Activated CD4-positive, CD25-positive, alpha-beta regulatory T cell (primary cell): ENCODE measurements at places on chromosomes 7 and 10.

DNA sequence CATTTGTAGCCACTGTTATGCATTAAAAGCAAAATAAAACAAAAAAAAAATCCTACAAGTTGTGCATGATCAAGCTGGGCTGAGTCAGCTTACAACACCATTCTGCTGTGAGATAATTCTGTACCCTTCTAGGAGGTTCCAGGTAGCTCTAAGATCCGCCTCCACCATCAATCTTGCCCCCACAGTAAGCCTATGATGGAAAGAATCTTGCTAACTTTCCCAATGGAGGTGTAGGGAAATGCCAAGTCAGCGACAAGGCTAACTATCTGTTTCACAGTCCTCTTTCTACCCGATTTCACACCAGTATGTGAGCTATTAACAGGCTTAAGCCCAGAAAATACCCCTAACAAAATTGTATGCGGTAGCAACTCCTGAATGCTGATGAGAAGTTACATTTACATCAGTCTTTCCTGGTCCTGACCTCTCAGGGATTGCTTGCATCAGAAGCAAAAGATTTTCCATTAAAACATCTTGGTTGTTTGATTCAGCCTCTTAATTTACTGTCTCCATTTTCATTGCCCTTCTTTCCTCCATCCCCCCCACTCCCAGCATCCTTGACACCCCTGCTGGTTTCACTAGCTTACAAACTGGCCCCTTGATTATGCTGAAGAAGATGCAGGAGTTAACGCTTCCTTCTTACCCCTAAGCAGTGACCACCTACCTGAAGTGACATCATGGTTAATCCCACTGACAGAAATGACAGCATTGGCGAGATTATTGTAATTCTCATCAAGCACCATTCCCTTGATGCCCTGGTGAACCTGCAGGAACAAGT lies 27.8 kb downstream of the CPN1 start:
- DNase-seq = no peak

DNA sequence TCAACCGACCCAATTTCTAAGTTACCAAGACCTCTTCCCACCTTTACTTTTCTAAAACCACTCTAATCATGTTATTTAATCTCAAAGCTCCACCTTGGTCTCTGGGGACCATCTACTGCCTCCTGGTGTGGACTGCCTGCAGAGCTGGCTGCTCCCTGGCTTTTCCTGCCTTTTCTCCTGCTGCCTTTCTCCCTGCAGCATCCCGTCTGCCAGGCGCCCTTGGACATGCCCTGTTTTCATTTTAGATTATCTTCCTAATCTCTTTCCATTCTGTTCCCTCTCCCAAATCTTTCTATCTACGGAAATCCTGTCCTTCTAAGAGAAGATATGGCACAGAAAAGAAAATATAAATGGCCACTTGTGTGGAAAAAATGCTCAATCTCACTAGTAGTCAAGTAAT lies 23.1 kb downstream of the TCAF1 start:
- DNase-seq = no peak

- DNase-seq = no peak
Observed at GRCh38 chr10:123252779-123253178, 98.6 kb downstream of the BUB3 start.

GRCh38 chr10:33241351-33241750 lies 93.1 kb downstream of the NRP1 start:
- no peak for DNase-seq

- no peak for DNase-seq
Observed at GRCh38 chr7:26469188-26469587, 177.5 kb downstream of the SNX10 start.

DNA sequence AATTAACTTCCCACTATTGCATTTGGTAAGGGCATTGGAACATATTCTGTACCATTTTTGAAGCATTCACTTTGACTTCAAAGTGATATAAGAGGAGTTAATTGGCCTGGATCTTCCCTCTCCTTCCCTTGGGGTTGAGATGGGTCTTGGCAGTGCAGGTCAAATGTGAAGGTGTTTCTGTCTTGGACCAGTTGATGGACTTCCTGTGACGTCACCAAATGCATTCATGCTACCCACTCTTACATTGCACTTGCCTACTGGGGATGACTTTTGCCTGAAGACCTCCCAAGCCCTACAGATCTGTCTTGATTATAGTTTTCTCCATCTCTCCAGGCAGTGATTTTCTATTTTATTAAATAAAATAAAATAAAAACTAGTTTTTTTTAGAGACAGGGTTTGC lies 221.5 kb downstream of the BUB3 start:
- DNase-seq = no peak

- DNase-seq = no peak
Observed at GRCh38 chr7:78383096-78383880, 584.7 kb downstream of the PHTF2 start.

GRCh38 chr7:26626156-26626555 lies 238.2 kb downstream of the SKAP2 start:
- no peak for DNase-seq

- DNase-seq = no peak
Observed at GRCh38 chr10:43117031-43117776, 21.0 kb upstream of the CSGALNACT2 start.

DNA sequence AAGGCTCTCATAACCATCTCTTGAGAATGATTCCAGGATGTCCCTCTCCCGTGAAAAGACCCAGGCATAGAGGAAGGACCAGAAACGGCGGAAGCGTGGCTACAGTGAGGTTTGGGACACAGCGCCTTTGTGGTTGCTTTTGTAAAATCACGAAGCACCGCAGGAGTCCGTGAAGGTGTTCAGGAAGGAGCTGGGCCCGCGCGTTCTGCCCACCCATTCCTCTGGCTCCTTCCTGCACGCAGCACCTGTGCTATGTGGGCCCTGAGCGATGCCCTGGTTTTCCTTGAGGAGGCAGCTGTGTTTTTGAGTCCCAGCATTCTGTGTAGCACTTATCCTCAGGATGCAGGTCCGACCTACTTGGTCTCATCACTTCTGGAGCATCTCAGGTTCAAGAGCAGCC lies 112.8 kb downstream of the TRRAP start:
- DNase-seq = no peak

GRCh38 chr10:132293201-132293812 lies 14.4 kb downstream of the STK32C start:
- no peak for DNase-seq

GRCh38 chr10:62831346-62831745 lies 15.2 kb upstream of the EGR2 start:
- no peak for DNase-seq

GRCh38 chr7:1708596-1709251 lies 38.6 kb downstream of the ELFN1 start:
- no peak for DNase-seq

DNA sequence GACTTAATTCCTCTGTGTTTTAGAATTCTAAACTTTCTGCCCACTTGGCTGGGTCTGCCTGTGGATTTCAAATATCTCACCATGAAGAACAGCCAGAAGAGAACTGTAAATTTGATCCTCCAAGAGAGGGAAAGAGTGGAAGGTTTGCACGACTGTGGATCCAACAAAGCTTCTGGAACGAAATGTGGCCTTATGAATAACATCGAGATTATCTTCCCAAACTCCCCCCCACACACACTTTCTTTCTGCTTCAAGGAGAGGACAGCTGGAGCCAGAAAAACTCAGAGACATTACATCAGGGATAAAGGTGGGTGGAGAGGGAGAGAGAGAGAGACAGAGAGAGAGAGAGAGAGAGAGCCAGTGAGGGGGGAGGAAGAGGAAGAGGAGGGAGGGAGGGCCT lies 570.1 kb upstream of the MGMT start:
- DNase-seq = no peak

GRCh38 chr7:127943541-127944521 lies 87.4 kb downstream of the LRRC4 start:
- no peak for DNase-seq

DNA sequence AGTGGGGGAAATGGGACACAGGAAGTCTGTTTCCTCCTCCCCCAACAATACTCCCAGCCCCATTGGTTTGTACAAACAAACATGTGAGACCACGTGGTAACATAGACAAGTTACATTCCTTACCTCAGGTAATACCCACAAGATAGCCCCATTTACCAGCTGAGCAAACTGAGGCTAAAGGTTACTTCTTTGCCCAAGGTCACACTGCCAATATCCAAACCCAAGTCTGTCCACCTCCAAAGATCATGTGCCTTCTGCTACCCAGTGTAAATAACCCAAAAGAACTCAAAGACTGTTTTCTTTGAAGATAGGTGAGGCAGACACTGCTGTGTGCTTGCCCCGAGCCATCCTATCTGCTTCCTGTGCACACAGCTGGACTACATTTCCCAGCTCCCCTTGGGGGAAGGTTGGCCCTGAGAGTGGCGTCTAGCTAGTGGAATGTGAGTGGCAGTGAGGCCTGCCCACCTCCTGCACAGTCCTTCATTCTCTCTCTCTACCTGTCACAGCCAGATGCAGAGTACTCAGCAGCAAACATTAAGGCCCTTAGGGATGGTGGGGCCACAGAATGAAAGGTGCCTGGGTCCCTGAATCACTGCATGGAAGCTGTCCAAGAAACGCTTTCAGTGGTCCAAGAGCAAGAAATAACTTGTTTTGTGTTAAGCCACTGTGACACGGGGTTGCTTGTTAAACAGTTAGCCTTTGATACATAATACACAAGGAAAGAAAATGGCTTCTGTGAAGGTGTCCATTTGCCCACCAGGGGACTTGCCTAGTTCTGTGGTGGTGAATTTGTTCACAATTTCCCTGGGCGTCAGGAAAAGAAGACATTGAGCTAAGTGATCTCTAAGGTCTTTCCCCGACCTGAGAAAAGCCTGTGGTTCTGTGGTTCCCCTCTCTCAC lies 257.7 kb upstream of the NFE2L3 start:
- DNase-seq = no peak

DNA sequence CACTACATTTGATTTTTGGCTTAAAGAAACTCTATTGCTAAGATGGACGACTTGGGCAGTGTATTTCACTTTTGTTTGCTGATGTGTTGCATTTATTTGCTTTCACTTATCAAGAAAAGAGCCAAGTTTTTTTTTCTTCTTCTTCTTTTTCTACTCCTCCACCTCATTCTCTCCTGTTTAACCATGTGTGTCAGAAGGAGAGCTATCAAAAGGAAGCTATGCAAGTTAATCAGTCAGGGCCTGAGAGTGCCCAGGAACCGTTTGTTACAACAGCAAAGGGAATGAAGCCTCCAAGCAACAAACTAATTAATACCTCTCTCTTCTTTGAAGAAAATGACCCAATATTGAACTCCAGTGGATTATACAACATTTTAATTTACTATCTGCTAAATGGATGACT lies 299.3 kb downstream of the GRM8 start:
- DNase-seq = no peak

DNA sequence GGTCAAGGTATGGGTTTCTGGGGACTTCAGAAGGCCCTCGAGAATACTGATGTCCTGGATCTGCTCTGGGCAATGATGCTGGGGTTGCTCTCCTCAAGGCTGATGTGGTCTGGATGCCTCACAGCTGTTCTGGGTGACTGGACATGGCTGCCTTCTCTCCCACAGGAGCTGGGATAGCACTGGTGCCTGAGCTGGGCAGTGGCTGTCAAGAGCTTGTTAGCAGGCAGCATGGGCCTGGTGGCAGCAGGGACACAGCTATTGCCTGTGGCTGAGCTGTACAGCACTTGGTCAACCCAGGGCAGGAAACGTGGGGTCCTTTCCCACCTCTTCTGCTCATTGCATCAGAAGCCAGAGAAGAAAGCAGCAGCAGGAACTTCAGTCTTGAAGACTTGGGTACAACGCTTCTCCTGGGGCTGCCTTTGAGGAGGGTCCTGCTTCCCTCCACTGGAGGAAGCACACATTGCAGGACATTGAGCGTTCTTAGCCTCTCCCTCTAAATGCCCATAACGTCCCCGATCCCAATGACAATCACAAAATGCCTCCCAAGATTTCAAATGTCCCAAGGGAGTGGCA lies 13.0 kb downstream of the ADCYAP1R1 start:
- no peak for DNase-seq
